ENCODE measurements at places on chromosomes 3 and 15.

GRCh38 chr15:53910236-53910849 lies 67.9 kb upstream of the UNC13C start:
- DNase-seq = no peak

DNA sequence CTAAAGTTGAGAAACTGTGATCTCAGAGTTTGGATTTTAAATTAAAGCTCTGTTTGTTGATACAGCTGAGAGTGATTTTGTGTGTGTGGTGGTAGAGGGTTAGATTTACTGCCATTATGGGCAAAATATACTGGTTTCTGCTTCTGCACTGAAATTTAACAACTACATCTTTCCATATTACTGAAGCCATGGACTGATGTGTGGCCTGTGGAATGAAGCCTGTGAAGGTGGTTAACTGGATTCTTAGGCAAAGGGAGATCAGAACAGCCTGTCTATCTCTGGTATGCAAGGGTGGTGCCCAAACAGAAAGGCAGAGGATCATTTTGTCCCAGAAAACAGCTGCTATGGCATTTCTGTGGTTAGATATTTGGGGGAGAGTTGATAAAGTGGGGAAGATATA lies 297.3 kb upstream of the THBS1 start:
- DNase-seq = no peak

DNA sequence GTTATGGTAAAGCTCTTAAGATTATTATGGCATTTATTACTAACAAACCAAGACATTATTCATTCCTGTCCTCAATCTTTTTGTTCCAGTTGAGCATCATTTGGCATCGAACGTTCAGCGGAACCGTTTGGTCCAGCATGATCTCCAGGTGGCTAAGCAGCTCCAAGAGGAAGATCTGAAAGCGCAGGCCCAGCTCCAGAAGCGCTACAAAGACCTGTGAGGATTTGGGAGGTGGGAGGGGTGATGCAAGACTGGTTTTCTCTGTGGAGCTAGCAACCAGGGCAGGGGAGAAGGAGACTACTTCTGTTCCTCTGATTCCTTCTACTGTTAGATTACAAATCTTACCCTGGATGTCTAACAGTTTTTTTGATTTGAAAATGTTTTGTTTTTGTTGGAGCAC lies 27.6 kb upstream of the UTS2B start:
- no peak for DNase-seq

GRCh38 chr3:29514170-29514569 lies 233.3 kb downstream of the RBMS3 start:
- DNase-seq = no peak

GRCh38 chr15:63818629-63819028 lies 15.1 kb downstream of the HERC1 start:
- DNase-seq = no peak

- DNase-seq = no peak
Observed at GRCh38 chr3:42639192-42639591, 14.3 kb upstream of the ZBTB47 start.

- no peak for DNase-seq
Observed at GRCh38 chr15:68633231-68634121, 54.7 kb downstream of the CORO2B start.

GRCh38 chr3:5384557-5385236 lies 197.2 kb downstream of the EDEM1 start:
- no peak for DNase-seq

DNA sequence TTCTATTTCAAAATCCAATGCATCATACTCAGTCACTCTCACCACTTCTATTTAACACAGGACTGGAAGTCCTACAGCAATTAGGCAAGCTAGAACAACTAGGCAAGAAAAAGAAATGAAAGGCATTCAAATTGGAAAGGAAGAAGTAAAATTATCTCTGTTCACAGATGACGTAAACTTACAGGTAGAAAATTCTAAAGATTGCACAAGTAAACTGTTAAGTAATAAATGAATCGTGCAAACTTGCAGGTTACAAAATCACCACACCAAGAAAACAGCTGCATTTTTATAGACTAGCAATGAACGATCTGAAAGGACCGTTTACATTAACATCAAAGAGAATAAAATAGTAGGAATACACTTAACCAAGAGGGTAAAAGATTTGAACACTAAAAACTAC lies 36.2 kb downstream of the CHST2 start:
- no peak for DNase-seq

- DNase-seq = no peak
Observed at GRCh38 chr3:42497009-42497731, 5.3 kb upstream of the VIPR1 start.

DNA sequence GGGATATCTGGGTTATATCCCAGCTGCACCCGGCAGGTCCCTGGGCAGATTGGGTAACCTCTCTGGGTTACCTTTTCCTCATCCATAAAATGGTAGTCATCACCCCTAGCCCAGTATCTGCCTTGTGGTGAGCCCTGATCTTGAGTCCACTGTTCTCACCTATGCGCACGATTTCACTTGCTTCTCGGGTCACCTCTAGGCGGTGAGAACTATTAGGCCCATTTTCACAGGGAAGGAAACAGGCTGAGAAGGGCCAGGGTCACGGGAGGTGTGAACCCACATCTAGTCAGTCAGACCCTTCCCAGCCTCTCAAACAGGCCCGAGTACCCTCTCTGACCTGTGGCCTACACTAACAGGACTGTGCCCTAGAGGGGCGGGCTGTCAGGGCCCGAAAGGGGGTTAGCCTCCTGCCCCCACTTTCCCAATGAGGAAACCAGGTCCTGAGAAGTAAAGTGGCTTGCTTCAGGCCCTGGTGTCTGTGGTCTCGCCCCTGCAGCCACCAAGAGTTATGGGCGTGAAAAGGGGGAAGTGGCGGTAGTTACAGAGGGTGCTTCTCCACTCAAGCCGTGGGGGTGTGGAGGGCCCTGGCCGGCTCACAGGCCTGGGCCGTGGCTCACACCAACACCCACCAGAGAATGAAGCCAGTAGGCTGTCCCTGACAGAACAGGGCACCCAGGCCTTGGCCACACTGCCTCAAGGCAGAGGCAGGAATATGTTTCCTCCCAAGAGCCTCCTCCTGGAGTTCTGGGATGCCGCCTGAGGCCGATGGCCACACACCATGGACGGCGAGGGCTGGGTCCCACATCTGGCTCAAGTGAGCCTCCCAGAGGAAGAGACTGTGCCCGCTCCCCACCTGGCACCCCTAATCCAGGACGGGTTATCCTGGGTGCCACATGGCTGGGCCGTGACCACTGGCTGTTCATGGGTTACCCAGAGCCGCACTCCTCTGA lies 19.5 kb downstream of the PSTPIP1 start:
- peak; percentile 27 for DNase-seq

GRCh38 chr3:98171071-98171470 lies 4.6 kb downstream of the OR5H15 start:
- no peak for DNase-seq

GRCh38 chr15:54772663-54773062 lies 424.1 kb downstream of the RSL24D1 start:
- no peak for DNase-seq

DNA sequence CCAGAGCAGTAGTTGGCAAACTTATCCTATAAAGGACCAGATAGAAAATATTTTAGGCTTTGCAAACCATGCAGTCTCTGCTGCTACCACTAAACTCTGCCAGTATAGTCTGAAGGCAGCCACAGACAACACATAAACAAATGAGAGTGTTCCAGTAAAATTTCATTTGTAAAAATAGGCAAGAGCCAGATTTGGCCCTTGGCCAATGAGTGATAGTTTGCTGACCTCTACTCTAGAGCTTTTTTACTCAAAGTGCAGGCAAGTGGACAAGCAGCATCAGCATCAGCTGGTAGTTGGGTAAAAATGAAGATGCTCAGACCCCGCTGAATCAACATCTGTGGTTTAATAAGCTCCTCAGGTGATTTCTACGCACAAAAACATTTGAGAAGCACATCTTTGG lies 269.8 kb downstream of the NTRK3 start:
- no peak for DNase-seq

GRCh38 chr3:146539315-146539714 lies 5.1 kb downstream of the PLSCR1 start:
- DNase-seq = no peak

GRCh38 chr3:14810070-14810791 lies 8.5 kb upstream of the FGD5 start:
- DNase-seq = no peak
